ENCODE measurements at places on chromosomes 3 and 15.

GRCh38 chr15:66834881-66835878 lies 133.1 kb downstream of the SMAD6 start:
- DNase-seq, result no peak

GRCh38 chr3:150399060-150399459 lies 9.0 kb upstream of the TSC22D2 start:
- no peak for DNase-seq

GRCh38 chr3:43540624-43541023 lies 81.2 kb downstream of the ANO10 start:
- no peak for DNase-seq

DNA sequence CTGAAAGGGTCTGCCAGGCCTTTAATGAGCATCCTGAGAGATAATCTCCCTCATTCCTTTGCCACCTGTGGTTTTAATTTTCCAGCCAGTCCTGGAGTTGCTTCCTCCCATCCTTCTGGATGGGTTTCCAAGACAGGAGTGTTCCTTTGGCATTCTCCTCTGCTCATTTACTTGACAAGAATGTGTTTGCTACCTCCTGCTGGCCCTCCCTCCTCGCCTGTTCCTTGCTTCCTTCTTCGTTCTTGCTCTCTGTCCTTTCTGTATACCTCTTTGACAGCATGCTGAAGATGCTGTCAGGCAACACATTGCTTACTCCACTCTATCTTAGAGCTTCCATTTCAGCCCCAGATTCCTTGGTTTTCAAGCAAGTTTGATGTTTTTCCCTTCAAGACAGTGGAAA lies 46.0 kb downstream of the ERC2 start:
- no peak for DNase-seq

DNA sequence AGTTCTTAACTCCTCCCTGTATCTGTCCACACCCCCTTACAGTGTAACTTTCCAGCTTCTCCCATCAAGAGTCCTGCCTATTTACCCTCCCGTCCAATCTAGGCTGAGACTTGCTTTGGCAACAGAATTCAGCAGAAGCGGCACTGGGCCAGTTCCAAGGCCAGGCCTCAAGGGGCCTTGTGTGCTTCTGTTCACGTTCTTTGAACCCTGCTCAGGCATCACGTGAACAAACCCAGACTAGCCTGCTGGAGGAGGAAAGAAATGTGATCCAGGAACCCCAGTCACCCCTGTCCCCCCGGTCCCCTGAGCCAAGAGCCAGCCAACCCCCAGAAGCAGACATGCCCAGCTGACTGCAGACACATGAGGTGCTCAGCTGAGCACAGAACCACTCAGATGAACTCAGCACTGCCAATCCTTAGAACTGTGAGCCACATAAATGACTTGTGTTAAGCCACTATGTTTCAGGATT lies 76.1 kb upstream of the DCLK3 start:
- no peak for DNase-seq

GRCh38 chr3:61734749-61735686 lies 173.6 kb downstream of the PTPRG start:
- DNase-seq, result no peak

GRCh38 chr3:170726976-170727661 lies 141.2 kb upstream of the SLC7A14 start:
- no peak for DNase-seq

DNA sequence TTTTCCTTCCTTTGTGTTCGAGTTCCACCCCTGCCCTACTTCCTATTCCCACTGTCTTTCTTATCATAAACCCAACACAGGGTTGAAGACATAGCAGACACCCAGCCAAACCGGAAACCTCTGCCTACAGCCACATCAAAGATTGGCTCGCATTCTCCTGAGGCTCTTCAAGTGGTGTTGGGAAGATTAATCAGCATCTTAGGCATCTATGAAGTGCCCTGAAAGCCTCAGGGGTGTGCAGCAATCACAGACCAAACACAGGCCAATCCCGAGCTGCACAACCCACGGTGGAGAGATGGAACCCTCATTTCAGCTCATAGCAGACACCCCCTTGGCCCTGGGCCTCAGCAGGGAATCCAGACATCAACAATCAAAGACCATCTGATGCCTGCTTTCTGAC lies 255.9 kb downstream of the XXYLT1 start:
- no peak for DNase-seq

GRCh38 chr3:186617036-186617946 lies 4.4 kb downstream of the AHSG start:
- peak; percentile 82 for DNase-seq

DNA sequence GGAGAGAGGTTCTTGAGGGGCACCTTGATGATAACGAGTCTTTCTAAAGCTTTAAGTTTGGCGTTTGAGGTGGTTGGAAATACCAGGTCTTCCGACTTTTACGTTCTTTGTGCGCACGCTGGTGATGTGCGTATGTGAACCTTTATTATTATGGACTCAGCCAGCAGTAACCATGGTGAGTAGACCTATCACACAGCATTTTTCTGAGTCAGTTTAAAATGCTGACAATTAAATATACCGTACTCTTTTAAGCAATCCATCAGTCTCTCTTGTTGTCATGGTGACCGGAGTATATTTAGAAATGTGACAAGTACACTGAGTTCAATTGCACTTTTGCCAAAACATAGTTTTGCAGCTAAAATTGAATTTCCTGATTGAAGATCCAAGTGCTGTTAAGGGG lies 172.2 kb downstream of the LPP start:
- no peak for DNase-seq

GRCh38 chr3:187708696-187709095 lies 6.3 kb upstream of the RTP2 start:
- no peak for DNase-seq

DNA sequence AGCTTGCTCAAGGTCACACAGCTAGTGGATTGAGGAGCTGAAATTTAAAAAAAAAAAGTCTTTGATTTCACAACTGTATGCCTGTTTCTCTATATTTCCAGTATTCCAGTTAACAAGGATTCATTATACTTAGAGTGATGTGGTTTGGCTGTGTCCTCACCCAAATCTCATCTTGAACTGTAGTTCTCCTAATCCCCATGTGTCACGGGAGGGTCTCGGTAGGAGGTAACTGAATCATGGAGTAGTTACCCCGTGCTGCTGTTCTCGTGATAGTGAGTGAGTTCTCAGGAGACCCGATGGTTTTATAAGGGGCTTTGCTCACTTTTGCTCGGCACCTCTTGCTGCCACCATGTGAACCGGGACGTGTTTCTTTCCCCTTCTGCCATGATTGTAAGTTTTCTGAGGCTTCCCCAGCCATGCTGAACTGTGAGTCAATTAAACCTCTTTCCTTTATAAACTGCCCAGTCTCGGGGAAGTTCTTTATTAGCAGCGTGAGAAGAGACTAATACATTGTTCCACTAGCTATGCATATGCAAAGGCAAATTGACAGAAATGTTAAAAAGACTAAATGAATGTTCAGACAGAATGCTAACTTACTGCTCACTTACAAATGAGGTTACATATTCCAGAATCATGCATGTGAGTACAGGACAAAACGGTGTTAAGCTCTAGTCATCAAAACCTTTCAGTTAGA lies 1101.9 kb downstream of the ROBO1 start:
- no peak for DNase-seq

GRCh38 chr3:65914032-65914739 lies 124.5 kb downstream of the MAGI1 start:
- DNase-seq, result no peak

DNA sequence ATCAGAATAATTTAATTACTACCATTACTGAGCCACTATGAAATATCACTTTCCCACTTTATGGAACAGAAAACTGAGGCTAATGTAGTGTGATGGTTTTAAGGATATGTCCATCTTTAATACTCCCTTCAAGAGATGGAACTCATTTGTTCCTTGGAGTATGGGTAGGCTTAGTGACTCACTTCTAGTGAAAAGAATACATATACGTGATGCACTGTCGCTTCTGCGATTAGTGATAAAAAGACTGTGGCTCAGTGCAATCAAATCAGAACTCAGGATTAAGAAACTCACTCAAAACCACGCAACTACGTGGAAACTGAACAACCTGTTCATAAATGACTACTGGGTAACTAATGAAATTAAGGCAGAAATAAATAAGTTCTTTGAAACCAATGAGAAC lies 216.6 kb downstream of the SUCLG2 start:
- DNase-seq, result no peak

- DNase-seq, result no peak
Measured at GRCh38 chr15:39283531-39283930, 297.3 kb upstream of the THBS1 start.

DNA sequence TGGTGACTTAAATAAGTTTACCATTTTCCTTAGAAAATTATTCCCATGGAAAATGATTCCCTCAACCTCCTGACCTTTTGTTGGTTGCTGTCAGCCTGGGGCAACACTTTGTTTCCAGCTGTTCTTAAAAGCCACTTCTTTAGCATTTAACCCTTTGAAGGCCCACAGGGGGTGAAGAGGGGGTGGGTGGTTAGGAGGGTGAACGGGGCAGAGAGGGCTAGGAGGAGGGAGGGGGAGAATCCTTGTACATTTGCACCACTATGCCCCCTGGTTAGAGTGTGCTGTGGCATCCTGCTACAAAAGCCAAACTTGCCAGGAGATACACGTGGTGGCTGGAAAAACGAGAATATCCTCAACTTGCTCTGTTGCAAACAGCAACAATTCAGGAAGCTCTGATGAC lies 273.2 kb upstream of the RGMA start:
- DNase-seq, result no peak

- DNase-seq, result no peak
Measured at GRCh38 chr3:4222574-4223175, 80.5 kb upstream of the SETMAR start.

- no peak for DNase-seq
Measured at GRCh38 chr3:185884641-185885040, 53.2 kb downstream of the TRA2B start.

GRCh38 chr3:8509961-8510360 lies 8.3 kb downstream of the LMCD1 start:
- no peak for DNase-seq

GRCh38 chr3:72386327-72387000 lies 461.8 kb downstream of the SHQ1 start:
- no peak for DNase-seq

GRCh38 chr15:57551715-57552677 lies 39.7 kb upstream of the MYZAP start:
- DNase-seq, result no peak

DNA sequence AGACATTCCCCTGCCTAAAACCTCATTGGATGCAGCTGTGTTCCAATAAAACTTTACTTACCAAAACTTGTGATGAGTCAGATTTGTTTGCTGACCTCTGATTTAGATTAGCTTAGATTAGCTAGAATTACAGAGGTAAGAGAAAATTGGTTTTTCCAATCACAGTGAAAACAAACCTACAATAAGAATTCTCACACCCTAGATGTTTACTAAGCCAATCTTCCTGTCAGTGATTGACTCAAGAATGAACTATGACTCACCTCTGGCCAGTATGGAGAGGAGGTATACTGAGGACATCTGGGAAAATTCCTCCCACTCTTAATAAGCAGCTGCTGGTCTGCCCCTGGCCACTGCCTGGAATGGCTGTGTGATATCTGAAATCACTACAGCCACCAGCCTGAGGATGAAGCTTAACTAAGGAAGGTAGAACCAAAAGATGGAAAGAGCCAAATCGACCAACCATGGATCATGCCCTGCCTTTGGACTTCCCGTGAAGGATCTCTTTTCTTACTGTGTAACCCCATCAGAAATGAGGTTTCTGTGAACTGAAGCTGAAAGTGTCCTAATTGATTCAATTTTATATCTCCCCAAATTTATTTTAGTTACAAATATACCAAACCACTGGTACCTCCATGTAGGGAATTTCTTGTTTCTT lies 19.0 kb upstream of the GHSR start:
- DNase-seq, result no peak

DNA sequence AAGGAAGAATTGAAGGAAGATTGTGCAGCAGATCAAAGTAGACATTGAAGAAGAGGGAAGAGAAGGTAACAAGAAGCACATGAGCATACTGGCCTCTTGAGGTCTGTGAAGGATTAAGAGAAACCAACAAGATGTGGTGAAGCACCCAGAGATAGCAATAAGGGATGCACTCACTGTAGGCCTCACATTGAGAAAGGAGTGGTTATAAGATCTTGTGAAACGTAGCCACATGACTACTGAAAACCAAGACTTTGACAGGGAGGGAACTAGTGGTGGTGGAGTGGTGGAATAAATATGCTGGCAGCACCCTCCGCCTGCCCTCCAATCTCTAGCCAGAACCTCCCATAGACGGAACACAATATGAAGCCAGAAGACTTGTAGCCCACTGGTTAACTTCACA lies 651.2 kb downstream of the DIPK2A start:
- no peak for DNase-seq

DNA sequence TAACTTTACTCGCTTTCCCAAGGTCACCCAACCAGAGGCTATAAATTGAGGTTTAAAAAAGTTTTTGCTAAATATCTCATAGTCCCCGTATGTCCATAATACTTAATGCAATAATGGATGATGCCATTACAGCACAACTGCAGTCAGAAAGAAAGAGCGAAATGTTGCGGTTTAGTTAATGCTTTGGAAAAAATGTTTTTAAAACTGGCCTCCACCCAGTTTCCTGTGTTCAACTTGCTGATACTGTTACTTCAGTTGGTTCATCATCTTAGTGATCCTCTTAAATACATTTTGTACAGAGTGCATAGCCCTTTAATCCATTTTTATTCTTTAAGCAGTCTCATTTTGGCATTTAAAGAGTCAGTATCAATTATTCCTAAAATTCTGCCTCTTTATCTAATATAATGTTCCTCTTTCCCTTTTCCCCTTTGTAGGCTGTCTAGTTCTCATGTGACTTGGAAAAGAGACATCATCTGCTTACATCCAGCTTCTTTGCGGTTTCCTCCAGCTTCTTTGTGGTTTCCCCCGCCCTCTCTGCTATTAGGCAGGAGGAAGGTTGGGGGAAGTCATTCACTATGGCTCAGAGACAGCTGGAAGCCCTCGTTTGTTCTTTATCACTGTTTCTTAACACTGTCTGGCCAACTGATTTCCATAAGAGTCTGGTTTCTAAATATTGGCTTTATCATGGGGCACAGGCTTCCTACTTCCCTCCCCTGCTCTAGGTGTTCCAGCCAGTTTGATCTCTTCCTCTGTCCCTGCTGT lies 154.3 kb downstream of the GOLIM4 start:
- DNase-seq, result no peak

- DNase-seq, result peak; percentile 24
Measured at GRCh38 chr3:181709537-181710279, 2.0 kb upstream of the SOX2 start.

- DNase-seq, result no peak
Measured at GRCh38 chr3:165254812-165255211, 58.6 kb upstream of the SLITRK3 start.

DNA sequence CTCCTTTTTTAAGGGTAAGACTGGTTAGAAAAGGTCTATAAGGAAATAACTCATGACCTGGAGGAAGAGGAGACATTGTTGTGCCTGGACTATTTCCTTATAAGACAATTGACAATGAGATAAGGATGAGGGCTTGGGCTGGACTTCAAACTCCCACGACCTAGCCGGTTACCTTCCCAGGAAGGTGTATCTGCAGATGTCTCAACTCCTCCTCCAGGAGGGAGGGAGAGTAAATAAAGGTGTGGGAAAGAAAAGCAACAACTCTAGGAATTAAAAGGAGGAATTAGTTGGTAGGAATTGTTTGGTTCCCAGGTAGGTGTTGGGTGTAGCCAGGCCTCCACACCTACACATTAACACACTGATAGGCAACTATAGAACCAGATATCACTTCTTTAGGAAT lies 97.8 kb upstream of the TBL1XR1 start:
- no peak for DNase-seq

All from central memory CD4-positive, alpha-beta T cell (primary cell).